ENCODE measurements at places on chromosomes 1 and 21. TPM values are rescaled to one million over a fixed set of nuclear protein-coding genes. Genes with fewer than 3 reads are reported as not detected.

The TCHHL1 gene
- polyA plus RNA-seq = not detected

The AMY1A gene
- not detected for polyA plus RNA-seq

The RBP7 gene
- 4.0 TPM for polyA plus RNA-seq

DNA sequence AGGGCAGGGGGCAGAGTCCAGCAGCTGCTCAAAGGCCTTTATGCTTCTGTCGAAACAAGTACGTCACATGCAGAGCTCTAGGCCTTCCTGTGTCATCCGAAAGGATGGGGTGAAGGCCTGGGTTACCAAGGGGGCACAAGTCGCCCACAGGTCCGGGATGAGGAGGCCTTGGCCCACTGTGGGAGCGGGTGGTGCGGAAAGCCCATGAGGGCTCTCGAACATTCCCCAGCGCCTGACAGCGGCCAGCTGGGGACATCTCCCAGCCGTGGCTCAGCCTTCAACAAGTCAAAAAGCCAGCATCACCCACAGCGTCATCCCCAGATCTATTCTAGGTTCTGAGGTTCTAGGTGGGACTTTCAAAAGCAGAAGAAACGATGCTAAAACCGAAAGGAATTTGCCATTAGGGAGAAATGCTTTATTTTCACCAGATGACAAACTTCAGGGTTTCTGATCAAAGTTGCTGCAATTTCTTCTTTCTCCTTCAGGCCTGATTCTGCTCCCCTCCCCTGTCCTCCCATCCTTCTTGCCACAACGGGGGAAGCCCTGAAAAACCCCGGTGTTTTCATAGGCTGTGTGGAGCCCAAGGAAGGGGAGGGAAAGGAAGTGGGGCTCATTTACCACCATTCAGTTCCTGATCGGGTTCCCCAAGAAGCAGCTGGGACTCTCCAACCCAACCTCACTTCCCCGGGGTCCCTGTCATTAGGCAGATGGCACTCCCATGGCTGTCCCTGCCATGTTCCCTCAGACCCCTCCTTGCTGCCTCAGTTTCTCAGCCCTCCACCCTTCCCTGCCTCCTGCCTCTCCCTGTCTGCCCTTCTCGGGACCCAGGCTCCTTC lies 17.6 kb downstream of the GPR137B start:
- no peak for DNase-seq

DNA sequence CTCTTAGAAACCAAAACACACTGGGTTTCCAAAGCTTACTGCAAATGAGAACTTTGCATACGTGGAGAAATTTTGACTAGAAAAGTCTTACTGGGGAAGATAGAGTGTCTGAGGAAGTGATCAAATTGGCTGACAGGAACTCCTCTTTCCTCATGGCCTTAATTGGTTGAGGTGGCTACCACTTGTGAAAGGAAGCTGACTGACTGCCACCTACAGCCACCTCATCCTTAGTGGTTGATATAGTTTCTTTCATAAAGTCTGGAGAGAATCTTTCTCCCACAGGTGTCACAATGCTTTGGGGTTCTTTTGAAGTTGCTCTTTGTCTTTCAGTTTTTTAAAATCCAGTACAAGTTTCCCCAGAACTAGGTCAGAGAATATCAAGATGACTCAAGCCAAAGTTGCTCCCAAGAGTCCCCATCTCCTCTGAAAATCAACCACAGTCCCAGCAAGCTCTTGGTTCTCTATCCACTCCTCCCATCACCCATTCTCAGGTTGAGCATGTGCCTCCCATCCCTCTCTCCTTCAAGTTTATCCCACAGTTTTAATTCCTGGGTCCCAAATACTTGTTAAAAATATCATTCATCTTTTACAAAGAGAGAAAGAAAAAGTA lies 43.3 kb downstream of the GPR88 start:
- no peak for DNase-seq

Data from muscle of back (tissue), 13 donors.